ENCODE measurements at places on chromosomes 5 and 9. TPM values are rescaled to one million over a fixed set of nuclear protein-coding genes. Genes with fewer than 3 reads are reported as not detected.
A peak's percentile ranks its signal among the peaks of the same experiment; 100 is the strongest.

DNA sequence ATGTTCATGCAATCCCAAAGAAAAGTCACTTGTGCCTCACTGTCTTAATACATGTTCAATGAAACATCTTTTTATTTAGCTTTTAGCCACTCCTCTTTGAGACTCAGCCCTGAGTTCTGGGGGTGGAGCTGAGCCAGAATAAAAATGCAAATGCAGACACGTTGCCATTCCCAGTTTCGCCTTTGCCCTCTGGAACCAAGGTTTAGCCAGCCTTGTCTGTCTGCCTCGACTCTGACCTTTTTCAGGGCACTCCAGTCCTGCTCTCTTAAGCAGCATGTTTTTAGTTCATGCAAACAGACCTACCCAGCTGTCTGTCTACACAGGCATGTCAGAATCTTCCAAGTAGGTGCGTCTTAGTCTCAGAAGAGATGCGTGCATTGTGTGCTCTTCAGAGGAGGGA is 82.2 kb upstream of the RANBP3L start:
- DNase-seq = no peak

DNA sequence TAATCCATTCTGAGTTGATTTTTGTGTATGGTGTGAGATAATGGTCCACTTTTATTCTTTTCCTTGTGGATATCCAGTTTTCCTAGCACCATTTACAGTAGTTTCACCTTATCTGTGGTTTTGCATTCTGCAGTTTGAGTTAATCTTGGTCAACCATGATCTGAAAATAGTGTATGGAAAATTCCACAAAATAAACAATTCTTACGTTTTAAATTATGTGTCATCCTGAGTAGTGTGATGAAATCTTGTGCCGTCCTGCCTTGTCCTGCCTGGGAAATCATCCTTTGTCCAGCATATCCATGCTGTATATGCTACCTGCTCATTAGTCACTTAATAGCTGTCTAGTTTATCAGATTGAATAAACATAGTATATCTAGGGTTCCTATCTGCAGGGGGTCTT is 42.1 kb downstream of the CDC42SE2 start:
- no peak for DNase-seq

DNA sequence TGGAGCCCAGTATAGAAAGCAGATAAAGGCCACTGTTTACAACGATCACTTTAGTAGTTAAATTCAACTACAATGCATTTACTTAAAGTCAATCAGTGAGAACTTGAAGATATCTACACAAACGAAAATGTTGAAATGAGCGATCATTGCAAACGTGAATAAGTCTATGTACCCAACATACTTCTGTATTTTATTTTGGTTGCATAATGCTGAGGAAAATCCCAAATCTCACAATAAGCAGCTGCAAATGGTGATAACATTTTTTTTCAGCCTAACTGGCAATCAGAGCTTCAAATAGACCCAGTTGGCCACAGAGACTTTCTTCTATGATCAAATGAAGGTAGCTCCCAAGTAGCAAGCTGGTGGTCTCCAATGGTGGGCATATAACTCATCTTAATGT is 32.1 kb downstream of the PDGFRB start:
- no peak for DNase-seq

- DNase-seq = no peak
These were observed 3.0 kb upstream of the PDLIM4 start for GRCh38 chr5:132254321-132254977.

TRIM36 gene
- 0.17 TPM for total RNA-seq

PDE6A gene
- total RNA-seq = not detected

- DNase-seq = no peak
These were observed 18.4 kb upstream of the ISCA1 start for GRCh38 chr9:86300701-86301100.

HMCN2 gene
- total RNA-seq = not detected

DNA sequence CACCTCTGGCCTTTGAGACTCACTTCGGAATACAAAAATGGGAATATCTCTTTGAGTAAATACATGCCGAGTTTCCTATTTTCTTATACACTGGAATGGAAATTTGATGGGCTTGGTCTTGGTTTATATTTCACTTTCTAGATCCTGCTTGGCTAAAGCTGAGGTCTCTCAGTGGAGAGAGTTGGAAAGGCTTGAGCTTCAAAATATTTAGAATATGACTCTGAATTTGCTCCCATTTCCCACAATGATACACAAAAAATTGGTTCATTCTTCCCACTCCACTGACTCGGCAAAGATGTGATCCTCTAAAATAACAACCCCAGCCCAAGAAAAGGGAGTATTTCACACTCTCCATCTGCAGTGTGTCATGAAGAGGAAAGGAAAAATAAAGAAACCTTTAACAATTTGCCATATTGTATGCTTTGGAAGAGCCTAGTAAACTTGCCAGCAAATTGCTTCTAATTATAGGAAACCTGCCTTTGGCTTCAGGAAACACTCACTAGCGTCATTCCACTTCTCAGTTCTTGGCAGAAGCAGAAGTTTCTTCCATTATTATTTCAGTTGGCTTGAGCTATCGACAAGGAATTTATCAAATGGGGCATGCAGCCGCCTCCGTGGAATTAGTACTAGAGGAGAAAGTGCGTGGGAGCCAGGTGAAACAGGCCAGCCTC is 302.9 kb downstream of the NSG2 start:
- DNase-seq = no peak

DNA sequence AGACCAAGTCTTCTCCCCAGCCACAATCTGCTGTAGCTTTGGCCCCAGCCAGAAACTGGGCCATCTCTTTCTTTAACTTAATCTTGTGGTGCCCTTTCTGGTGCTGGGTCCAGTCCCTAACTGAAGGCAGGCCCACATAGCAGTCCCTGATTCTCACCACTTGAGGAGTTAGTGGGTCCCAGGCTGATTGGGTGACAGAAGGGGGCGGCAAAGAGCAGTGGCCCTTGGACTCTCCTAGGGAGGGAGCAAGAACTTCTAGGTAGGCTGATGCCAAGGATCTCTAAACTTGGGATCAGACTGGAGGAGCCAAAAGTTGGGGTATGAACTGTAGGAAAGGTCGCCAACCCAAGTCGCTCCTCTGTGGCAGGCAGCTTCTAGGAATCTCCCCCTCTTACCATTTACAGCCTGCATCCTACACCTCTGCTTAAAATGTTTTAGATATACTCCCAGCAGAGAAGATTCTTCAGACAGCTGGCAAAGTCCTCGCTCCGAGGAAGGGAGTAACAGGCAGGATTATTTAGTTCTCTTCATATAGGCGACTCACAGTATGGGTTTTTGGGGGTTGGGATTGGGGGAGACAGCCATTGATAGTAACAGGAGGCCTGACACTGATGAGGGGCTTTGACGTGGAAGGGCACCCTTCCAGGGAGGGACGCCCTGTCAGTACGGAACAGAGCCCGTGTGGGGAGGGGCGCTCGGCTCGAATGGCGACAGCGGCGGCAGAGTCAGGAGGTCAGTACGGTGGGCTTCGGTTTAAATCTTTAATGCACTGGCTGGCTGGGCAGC is 2.0 kb upstream of the CCL27 start:
- DNase-seq = peak; percentile 83

- no peak for DNase-seq
These were observed 531.6 kb upstream of the CLINT1 start for GRCh38 chr5:158390577-158390976.

DNA sequence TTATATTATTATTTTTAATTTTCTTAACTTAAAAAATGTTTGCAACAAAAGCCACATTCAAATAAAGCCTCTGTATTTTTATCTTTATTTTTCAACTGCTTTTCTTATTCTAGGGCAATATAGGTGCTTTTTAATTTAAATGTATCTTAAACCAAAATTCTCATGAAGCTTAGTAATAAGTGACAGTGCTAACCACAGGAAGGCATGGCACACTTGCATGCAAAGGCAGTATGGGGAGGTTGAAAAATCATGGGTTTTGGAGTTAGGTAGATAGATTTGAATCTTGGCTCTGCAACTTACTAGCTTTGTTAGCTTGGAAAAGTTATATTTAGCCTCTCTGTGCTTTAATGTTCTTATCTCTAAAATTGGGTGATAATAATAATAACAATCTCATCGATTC is 458.0 kb downstream of the DMAC1 start:
- DNase-seq = no peak

- DNase-seq = no peak
These were observed 5.5 kb upstream of the DNAJC21 start for GRCh38 chr5:34923694-34924461.

HDHD3 gene
- total RNA-seq = 20.0 TPM

DNA sequence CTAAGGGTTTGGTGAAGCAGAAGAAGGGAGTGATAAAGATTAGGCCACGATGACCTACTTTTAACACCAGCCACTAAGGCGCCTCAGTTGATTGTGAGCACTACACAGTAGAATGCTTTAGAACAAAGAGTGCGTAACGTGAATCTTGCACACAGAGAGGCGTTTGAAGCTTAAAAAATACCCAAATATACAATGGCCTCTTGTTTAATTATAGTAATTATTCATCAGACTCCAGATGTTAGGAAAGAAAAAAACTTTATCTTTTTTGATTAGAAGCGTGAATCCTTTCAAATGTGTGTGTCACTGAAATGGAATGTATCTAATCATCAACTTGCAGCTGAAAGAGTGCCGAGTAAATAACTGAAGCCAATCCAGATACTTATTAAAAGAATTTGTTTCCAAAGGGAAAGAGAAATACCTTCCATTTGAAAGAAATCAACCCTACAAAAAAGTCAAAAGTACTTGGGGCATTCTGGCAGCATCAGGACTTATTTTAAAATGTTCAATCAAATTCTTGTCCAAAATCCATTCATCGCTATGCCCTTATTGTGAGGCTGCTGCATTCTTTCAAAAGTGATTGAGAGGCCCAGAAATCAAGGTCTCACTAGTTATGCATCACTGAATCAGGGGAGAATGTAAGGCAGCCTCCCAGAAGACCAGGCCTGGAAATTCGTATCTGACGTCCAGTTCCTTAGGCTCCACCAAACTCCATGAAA is 337.5 kb downstream of the ZNF608 start:
- no peak for DNase-seq

KCNN2 gene
- total RNA-seq = not detected

CKMT2 gene
- total RNA-seq = not detected

MOB3B gene
- 3.2 TPM for total RNA-seq

UNC5A gene
- total RNA-seq = not detected

PRSS3 gene
- total RNA-seq = not detected

GRCh38 chr9:112848316-112849151 is 42.1 kb downstream of the SLC46A2 start:
- no peak for DNase-seq

DNA sequence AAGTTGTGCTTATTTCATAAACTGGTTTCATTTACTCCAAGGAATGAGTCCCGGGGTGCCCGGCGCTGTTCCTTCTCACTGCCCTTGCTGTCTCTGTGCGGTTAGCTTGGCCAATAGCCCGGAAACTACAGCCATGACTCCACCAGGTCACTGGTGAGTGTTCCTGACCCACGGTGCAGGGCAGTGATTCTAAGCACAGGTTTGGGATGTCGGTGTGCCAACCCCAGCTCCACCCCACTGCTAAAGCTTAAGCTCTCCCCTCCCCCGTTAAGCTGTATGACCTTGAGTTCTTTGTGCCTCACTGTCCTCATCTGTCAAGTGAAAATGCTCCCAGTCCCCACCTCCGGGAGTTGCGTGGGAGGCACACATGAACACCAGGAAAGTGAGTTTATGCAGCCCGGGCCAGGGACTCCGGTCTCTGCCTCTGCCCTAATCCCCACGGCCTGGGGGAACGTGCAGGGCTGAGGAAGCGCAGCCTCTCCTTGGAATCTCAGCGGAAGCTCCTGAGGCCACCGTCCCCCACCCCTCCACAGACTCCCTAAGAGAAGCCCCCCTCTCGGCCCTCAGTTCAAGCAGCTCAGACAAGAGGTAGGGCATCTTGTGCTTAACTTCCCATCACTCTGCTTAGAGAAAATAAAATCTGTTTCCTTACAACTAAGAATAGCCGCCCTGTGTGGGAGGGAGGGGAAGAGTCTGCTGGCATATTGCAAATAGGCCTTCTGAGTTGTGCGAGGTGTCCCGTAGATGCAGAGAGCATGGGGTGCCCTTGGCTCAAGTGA is 92.0 kb upstream of the RAI14 start:
- DNase-seq = no peak

TUSC1 gene
- total RNA-seq = not detected

GRCh38 chr9:23571414-23572104 is 254.5 kb downstream of the ELAVL2 start:
- no peak for DNase-seq

GRCh38 chr9:84755380-84755779 is 85.9 kb downstream of the NTRK2 start:
- DNase-seq = no peak

FOXE1 gene
- not detected for total RNA-seq

MAML1 gene
- total RNA-seq = 38.5 TPM

AIF1L gene
- total RNA-seq = 0.34 TPM

PCDHGB3 gene
- 0.44 TPM for total RNA-seq

GRCh38 chr5:9898319-9898718 is 268.2 kb upstream of the TAS2R1 start:
- DNase-seq = no peak

AJM1 gene
- 6.7 TPM for total RNA-seq

GRCh38 chr5:172118891-172119290 is 69.1 kb downstream of the STK10 start:
- peak; percentile 26 for DNase-seq

AGXT2 gene
- not detected for total RNA-seq

PRRX2 gene
- total RNA-seq = not detected

DNA sequence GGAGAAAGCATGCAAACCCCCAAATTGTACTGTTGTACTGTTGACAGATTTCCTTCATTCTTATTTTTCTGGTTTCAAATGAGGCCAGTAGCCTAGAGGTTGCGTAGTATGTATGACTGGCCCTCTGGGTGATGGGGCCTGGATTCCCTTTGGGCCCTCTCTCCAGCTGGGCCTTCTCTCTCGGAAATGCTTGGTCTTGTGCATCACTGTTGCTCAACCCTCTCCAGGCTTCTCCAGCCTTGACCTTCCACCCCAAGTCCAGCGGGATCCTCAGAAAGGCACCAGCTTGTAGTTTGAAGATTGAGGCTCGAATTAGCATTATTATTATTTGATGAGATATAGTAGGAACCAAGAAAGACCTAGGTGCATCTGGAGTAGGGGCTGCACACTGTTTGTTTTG is 87.0 kb downstream of the ANGPTL2 start:
- DNase-seq = no peak

DNA sequence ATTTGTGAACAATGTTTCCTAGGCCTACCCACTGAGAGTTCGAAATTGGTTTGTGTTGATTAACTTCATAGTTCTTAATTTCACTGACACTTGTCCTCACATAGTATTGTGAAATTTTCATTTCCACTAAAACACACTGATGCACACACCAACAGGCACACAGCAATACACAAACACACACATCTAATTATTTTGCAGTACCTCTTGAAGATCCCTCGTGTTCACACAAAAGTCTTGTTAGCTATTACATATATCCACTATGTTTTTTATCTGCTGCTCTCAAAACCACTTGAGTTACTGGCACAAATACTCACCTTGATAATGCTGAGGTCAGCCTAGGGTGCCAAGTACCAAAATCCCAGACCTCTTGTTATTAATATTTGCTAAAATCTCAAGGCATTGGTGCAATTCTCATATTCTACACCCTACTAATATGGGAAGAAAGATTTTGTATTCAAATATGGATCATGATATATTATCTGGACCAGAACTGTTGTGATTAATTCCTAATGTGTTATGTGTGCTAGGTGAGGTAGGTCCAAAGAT is 767.4 kb upstream of the CDH10 start:
- no peak for DNase-seq

LRSAM1 gene
- 22.4 TPM for total RNA-seq

SH2D3C gene
- total RNA-seq = 64.6 TPM

SGCD gene
- 0.43 TPM for total RNA-seq

CTNND2 gene
- not detected for total RNA-seq

GRCh38 chr5:99000876-99001275 is 72.1 kb upstream of the CHD1 start:
- no peak for DNase-seq

All from activated naive CD8-positive, alpha-beta T cell treated with anti-CD3 and anti-CD28 coated beads, Interleukin-2, amount 10 ng/mL, durations not matched to agents 7 days and 5 days (primary cell).